ENCODE measurements at places on chromosomes 5 and 9. TPM values are rescaled to one million over a fixed set of nuclear protein-coding genes. Genes with fewer than 3 reads are reported as not detected.

The PHF24 gene
- total RNA-seq = 0.12 TPM

The HEMGN gene
- total RNA-seq = not detected

The CDX1 gene
- not detected for total RNA-seq

The EPB41L4B gene
- total RNA-seq = 5.9 TPM

The AK6 gene
- total RNA-seq = 33.0 TPM
